Stimulated activated CD8-positive, alpha-beta memory T cell treated with anti-CD3 and anti-CD28 coated beads, Interleukin-12 subunit alpha, Interleukin-12 subunit beta, amount 100 ng/mL, for 1 hour (primary cell): ENCODE measurements at places on chromosomes 1 and 21.

DNA sequence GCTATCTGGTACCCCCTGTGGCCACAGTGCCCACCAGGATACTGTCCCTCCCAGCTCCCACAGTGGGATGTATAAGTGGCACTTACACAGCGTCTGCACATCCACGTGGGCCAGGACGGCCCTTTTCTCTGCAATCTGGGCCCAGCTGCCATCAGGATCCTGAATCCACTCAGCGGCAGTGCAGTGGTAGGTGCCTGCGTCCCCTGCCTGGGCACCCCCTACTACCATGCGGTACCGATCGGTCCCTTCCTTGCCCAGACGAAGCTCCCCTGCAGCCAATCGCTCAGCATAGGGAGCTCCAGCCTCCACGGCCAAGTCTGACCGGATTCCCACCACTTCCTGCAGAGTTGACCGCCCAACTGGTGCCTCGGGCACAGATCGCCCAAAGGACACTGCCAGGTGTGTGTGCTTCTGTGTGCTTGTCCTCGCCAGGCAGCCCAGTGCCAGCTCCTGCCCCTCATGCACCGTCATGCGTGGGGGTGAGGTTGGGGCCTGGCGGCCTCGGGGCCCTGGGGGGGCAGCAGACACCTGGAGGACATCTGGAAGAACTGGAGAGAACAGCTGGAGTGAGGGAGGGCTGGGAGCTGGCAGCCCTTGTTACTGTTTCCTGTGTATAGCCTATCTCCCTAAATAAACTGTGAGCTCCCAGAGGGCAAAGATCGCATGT lies 4.7 kb downstream of the IGSF8 start:
- DNase-seq = no peak

DNA sequence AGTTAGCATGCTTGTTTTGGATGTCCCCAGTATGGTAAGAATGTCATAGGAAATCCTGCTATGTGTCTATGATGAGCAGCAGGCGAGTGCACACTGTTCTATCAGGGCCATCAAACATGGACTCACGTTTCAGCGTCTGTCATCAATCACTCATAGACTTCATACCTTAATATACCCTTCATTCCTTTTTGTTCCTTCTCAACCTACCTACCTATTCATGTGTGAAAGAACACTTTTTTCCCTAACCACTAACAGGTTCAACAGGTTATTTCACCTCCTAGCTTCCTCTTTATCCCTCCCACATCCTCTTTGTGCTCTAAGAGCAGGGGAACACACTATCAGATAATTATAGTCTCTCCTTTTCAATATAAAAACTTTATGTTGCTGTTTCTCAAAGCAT lies 300.6 kb downstream of the TM2D1 start:
- no peak for DNase-seq

GRCh38 chr1:38198099-38198498 lies 151.5 kb upstream of the POU3F1 start:
- DNase-seq = no peak

- no peak for DNase-seq
These were observed 36.1 kb upstream of the CAPZB start for GRCh38 chr1:19521411-19521810.

GRCh38 chr1:12616709-12617373 lies 1.2 kb downstream of the DHRS3 start:
- DNase-seq = no peak

DNA sequence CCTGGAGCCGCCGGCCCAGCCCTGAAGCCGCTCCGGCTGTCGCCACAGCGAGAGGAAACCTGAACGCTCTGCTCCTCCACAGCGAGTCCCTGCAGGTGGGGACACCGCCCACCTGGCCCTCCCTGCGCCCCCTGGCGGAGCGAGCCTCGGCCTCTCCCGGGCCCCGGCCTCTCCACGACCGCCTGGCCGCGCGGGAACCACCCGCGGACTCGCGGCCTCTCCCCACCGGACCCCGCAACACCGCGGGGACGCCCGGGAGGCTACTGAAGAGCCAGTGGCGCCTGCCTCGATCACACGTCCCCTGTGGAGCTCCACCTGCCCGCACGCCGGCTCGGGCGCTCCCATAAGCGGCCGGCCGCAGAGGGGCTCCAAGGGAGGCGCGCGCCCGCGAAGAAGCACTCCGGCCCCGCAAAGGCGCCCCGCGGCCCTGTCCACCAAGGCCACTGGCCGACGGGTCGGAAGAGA lies 109.6 kb downstream of the KCNN3 start:
- DNase-seq = peak; percentile 80

DNA sequence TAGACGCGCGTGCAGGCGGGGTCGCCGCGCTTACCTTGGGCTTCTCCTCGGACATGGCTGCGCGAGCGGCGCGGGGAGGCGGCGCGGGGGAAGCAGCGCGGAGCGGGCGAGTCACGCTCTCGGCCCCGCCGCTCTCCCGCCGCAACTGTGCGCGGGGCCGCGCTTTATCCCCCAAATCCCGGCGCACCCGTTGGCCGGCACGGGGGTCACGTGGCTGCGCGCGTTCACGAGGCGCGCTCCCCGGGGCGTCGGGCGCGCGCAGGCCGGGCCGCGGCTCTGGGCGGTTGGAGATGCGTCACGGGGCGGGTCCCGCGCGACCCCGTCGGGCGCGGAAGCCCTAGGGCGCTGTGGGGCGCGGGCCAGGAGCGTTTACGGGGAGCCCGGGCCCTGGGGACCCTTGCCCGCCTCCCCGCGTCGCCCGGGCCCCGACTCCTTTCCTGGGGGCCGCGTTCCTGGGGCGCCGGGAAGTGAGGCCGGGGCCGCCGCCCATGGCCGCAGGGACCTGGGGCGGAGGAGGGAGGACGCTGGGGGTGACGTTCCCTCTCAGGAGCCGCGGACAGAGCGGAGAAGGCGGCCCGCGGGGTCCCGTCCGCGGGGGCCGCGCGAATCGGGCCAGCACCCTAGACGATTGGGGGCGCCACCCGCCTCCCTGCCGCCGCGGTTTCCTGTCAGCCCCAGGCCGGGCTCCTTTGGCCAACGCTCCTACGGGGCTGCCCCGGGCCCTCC lies at the start of gene SUMO3:
Gene SUMO3 (minus strand): TSS at position 149 of the 726 bp plus-strand sequence. CDS start 94 bp downstream, at position 55.
- peak; percentile 71 for DNase-seq

DNA sequence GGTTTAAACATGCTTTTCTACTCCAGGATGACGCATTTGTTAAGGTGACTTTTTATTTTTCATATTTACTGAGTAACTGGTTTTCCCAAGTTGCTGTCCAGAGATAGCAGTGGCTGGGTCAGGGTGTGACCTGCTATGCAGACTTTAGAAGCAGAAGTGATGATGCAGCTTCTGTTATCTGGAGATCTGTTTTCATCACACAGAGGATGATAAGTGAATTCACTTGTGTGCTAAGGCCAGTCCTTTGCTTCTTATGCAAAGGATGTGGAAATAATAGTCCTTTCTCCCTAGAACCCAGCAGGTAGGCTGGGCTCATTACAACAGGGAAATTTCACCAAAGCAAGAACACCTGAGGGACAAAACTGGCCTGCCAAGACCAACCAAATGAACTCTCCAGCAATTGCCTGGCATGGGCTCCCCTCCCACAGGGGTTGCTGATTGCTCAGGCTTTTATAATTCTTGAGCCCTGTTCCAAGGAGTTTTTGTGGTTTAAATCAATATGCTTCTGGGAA lies 97.8 kb upstream of the LPGAT1 start:
- no peak for DNase-seq

- no peak for DNase-seq
These were observed 8.4 kb upstream of the SERPINC1 start for GRCh38 chr1:173925306-173926242.

- DNase-seq = no peak
These were observed 67.1 kb downstream of the HIVEP3 start for GRCh38 chr1:41851589-41851988.

DNA sequence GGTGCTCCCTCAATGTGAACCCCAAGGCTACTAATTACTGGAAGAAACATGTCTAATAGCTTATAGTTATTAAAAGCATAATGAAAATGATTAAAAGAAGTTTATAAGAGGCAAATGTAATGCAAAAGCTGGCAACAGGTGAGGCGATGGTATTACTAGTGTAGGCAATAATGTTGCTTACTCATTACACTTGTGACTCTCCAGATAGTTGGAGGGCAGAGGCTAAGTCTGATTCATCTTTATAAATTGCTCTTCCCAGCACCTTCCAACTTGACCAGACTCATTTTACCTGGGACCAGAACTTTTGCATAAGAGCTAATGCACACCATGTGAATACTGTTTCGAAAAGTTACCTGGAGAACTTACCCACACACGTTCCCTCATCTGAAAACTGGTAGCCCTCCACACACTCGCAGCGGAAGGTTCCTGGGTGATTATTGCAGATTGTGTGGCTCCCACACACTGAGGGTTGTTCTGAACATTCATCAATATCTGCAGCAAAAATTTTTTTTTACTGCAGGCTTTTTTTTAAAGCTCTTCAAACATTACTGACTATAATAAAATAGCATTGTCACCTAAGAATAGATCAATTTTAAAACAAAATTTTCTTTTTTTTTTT lies 48.0 kb downstream of the NID1 start:
- DNase-seq = no peak

DNA sequence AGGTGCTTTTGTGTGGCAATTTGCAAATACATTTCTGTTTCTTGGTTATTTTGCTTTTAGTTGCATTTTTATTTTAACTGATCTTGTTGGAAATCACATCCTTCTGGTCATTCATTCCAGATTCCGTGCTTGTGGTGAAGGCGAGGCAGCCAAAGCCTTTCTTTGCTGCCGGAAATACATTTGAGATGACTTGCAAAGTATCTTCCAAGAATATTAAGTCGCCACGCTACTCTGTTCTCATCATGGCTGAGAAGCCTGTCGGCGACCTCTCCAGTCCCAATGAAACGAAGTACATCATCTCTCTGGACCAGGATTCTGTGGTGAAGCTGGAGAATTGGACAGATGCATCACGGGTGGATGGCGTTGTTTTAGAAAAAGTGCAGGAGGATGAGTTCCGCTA lies 34.8 kb upstream of the CD101 start:
- DNase-seq = no peak

DNA sequence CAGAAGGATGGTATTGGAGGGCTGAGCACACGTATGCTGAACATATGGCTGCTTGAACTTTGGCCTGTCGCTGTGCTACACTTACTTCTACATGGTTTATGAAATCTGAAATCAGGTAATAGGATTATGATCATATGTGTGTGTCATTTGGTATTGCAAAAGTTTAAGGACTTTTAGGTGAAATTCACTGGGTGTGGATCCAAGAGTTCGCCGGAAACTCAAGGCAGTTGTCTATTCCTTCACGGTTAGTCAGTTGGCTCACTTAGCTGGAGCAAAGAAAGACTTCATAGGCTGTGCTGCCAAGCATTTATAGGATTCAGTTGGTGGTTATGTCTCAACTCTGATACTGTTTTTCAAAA lies 927 bp downstream of the UAP1 start:
- DNase-seq = no peak

- no peak for DNase-seq
These were observed 8.5 kb downstream of the CLCA1 start for GRCh38 chr1:86477256-86477655.

DNA sequence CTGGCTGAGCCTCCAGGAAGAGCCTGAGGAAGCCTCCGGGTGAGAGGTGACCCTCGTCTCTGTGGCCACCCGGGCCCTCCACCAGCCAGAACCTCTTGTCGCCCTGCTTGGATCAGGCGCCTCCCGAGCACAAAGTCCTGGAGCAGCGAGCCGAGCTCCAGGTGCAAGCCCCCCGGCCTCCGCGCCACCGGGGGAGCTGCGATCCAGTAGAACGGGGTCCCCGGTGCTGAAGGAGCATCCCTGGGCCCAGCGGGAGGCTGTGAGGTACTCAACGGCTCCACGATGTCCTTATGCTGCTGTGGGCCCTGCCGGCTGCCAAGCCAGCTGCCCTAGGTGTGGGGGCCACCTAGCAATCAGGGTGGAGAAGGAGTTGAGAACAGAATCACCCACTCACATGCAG lies 102.8 kb downstream of the PRDM16 start:
- DNase-seq = no peak

DNA sequence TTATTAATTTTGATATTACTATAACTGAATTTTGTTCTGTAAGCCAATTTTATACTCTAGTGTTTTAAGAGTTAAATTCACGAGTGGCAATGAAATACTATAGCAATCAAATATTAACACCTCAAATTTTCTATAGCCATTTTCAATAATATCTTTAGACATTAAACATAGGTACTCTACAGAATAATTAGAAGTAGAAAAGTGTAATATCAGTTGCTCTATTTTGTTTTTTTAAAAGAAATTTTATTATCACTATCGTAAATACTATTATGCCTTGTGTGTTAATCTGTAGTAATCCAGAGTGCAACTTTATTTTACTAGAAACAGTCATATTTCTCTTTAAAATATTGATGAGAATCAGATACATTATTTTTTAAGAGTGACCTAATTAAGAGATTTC lies 691.2 kb downstream of the USP25 start:
- DNase-seq = no peak

DNA sequence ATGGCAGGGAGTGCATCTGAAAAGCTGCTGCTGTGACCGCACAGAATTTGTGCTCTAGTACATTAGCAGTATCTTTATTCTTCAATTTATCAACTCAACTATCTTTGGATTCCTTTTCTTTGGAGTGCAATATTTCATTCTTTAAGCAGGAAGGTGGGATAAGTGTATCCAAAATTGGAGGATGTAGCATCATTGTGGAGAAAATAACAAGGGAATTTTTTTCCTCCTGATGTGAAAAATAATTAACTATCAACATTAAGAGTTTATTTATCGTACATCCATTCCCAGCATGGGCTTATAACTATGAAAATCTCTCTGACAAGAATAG lies 25.5 kb downstream of the MAP3K7CL start:
- DNase-seq = no peak

DNA sequence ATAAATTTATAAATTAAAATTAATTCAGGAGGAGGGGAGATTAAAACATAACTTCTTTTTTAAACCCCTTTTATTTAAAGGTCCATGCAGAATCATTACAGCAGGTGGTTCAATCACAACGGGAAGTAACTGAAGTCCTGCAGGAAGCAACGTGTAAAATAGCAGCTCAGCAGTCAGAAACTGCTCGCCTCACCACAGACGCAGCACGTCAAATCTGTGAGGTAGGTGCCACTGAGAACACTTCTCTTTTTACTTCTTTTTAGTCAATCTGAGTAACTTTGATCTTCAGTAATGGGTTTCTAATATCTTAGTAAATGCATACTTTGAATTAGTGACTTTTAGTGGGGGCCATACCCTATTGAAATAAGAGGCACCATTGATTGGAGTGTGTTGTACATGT lies 87.0 kb downstream of the CEP350 start:
- DNase-seq = no peak

DNA sequence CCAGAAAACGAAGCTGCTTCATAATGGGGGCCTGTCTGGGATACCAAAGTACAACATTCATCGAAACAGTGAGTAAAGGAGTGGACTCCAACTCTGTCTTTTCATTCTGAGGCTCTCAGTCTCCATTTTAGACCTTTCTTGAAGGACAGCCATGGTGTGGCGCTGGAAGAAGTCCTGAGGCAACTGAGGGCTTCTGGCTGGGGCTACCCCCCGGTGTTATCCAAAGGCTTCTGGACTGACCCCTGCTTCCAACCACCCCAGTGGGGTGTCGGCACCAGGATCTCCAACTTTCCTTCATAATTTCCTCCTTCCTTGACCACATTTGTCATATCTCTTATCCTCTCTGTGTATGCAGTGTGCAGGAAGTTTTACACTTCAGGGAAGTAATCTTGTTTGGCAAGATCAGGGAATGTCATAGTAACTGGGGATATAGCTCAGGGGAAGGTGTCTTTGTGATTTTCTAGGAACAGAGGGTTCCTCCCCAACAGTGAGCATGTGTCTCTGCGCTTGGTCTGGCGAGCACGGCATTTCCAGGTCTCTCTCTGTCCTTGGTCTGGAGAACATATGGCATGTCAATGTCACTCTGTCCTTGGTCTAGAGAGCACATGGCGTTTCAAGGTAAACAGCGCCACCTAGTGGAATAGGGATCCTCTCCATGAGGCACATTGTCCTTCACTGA lies 19.4 kb upstream of the BSDC1 start:
- DNase-seq = peak; percentile 69
